ENCODE measurements at places on chromosomes 4 and X. TPM values are rescaled to one million over a fixed set of nuclear protein-coding genes. Genes with fewer than 3 reads are reported as not detected.

DNA sequence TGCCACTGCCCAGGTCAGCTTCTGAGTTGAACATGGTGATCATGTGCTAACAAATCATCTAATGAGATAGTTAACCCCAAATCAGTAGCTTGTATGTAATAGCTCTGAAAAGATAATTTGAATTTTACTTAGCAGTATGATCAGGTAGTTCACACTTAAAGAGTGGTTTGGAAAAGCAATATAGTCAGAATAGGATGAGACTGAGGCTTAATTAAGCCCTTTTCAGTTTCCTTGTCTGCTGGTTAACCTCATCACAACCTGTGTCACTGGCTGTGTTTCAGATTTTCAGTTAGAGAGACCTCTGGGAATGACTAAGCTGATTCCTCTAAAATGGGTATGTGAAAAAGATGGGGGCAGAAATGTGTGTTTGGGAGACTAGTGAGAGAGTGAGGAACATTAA lies 38.1 kb downstream of the GPR174 start:
- no peak for DNase-seq

- DNase-seq = no peak
These were observed 24.0 kb downstream of the USP46 start for GRCh38 chr4:52635130-52635529.

- DNase-seq = no peak
These were observed 106.3 kb downstream of the AFF1 start for GRCh38 chr4:87041141-87041540.

DNA sequence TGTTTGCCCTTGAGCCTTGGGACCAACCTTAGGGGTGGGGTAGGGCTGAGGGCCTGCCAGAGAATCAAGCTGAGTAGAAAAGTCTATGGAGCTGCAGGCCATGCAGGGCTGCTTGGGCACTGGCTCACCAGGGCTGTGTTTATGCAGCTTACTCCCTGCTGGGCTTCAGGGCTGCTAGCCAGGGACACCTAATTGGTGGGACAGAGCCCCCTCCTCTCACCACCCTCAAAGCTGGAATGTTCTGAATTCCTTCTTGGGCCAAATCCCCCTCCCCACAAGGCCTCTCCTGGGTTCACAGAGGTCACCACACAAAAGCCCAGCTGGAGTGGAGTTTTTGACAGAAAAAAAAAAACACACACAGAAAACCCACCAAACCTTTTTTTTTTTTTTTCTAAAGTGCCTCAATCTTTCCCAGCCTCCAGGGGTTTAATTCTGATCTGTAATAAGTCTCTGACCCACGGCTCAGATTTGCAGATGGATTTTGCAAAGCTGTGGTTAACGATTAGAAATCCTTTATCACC lies at the start of gene CLDN2:
Gene CLDN2, plus strand, starts transcription at position 471 of the 521 bp plus-strand sequence. CDS start 7,827 bp downstream, outside the sequence.
- DNase-seq = no peak

GRCh38 chr4:145934434-145935047 lies 4.1 kb downstream of the ZNF827 start:
- DNase-seq = no peak

Gene ZNF630
- total RNA-seq = 2.3 TPM

Gene GPRASP1
- total RNA-seq = 24.0 TPM

Gene SHROOM2
- 4.7 TPM for total RNA-seq

Gene TMEM154
- 1.4 TPM for total RNA-seq
